CD4-positive, alpha-beta T cell (primary cell): ENCODE measurements at places on chromosomes 11 and 22.

DNA sequence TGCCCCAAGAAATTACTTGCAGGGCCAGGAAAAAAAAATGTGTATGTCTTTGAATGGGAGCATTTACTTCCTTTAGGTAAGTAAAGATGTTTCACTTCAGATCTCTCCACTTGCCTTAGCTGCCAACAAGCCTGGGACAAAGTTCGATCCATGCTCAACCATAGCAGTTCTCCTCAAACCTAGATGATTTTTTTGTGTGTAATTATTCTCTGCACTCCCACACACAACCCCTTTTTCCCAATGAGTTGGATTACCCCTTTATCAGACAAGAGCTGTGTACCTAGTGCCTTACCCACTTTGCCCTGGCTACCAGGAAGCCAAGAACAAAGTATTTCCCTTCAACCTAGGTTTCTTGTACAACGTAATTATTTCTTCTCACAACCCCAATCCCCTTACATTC is 35.6 kb downstream of the TPBGL start:
- H3K27ac ChIP-seq, result peak overlapping the region; percentile 91
- peaks cover 90% of the 10 kb centered on the region for H3K4me1 ChIP-seq
- H3K4me3 ChIP-seq, result no peak overlapping the region

DNA sequence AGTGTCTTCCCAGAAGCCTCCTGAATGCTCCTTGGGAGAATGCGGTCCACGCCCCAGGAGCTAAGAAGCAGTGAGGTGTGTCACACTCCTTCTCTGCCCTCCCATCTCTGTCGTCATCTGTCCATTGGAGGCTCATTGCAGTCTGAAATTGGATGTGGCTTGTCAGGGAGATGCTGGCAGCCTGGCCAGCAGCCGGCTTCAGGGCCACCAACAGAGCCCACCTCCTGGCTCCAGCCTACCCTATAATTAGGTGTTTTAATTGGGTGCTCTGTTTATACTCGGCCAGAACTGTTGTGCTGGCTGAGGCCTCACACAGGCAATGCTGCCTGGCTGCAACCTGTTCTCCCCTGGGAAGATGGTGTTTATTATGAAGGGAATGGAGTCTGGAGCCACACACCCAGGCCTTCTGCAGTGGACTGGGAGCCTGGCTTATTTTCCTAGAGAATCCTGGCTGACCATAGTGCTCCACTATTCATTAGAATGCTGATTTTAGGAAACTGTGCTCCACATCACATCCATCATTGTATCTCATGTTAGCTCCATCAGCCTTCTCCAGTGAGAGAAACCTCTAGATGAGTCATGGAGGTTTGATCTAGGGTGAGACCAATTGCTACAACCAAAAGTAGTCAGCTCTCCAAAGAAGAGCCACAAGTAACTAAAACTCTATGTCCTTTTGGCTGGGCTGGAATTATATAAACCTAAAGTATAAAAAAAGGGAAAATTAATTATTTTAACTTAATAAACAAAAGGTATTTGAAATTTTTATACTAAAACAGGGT is 86.8 kb upstream of the CRTAM start:
- no peak overlapping the region for H3K27ac ChIP-seq
- no peaks in the 10 kb centered on the region for H3K36me3 ChIP-seq
- no peaks in the 10 kb centered on the region for H3K27me3 ChIP-seq
- H3K4me1 ChIP-seq, result peaks cover 68% of the 10 kb centered on the region

GRCh38 chr11:102611291-102611690 is 13.8 kb downstream of the MMP20 start:
- peaks cover 3% of the 10 kb centered on the region for H3K4me1 ChIP-seq
- H3K27ac ChIP-seq, result no peak overlapping the region
- no peaks in the 10 kb centered on the region for H3K27me3 ChIP-seq
- no peak for DNase-seq
- no peak overlapping the region for H3K4me3 ChIP-seq
- H3K36me3 ChIP-seq, result no peaks in the 10 kb centered on the region

- H3K4me3 ChIP-seq, result no peak overlapping the region
- no peaks in the 10 kb centered on the region for H3K4me1 ChIP-seq
- H3K36me3 ChIP-seq, result no peaks in the 10 kb centered on the region
- DNase-seq, result no peak
These were observed 532.1 kb downstream of the BUD13 start for GRCh38 chr11:116240710-116241109.

DNA sequence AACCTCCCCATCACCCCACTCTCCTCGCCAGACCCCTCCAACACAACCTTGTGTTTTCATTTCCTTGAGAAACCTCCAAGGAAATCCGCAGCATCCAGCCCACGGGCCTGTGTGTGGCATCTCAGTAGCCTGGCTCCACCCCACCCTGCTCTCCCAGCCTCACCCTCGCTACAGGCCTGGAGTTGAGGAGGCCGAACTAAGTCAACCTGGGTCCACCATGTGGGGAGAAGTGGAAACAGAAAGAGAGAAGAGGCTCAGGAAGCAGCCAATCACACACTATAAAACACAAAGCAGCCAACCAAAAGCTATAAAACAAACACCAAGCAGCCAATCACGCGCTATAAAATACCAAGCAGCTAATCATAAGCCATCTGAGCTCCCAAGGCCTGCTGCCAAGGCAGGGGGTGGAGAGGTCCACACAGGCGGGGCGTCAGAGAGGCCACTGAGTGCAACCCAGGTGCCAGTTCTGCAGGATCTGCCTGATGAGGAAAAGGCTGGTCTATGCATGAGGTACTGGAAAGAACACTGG is 72.0 kb downstream of the MICAL3 start:
- no peaks in the 10 kb centered on the region for H3K4me1 ChIP-seq
- no peaks in the 10 kb centered on the region for H3K36me3 ChIP-seq
- H3K27me3 ChIP-seq, result no peaks in the 10 kb centered on the region
- no peak for DNase-seq
- no peak overlapping the region for H3K4me3 ChIP-seq
- H3K27ac ChIP-seq, result no peak overlapping the region

DNA sequence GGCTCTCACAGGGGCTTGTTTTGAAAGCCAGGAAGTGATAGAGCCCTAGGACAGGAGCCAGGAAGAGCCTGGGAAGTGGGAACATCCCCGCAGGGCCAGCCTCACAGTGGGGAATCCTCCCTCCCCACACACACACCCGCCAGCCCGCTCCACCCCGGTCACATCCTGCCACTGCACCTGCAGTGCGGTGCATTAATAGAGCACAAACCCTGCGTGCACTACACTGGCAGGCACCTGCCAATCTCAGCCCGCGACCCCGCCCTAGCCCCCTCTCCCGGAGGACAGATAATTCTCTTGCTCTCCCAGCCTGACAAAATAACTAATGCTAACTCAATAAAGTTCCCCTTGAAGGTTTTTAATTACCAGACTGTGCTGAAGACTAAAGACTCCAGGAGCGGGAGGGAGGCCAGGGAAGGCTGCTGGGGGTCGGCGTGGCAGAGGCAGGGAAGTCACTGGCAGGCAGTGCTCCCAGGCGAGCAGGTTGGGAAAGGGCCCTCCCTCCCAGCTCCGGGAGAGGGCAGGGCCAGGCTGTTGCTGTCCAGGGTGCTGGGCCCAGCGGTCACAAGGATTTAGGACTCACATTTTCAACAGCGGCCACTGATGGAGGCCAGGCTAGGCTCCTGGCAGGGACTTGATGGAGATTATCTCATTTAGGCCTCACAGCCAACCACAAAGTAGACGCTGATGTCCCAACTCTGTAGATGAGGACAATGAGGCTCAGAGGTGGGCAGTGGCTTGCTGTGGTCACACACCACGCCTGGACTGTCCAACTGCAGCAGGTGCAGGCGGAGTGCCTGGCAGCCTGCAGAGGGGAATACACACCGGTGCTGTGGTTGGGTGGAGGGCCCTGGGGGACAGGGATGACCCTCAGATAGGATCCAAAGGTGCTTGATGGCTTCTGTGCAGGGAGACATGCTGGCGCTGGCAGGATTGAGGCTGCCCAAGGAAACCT is 23.9 kb upstream of the TCF20 start:
- DNase-seq, result peak; percentile 38
- H3K27ac ChIP-seq, result no peak overlapping the region
- no peak overlapping the region for H3K4me3 ChIP-seq
- peaks cover 62% of the 10 kb centered on the region for H3K4me1 ChIP-seq
- H3K27me3 ChIP-seq, result no peaks in the 10 kb centered on the region
- no peaks in the 10 kb centered on the region for H3K36me3 ChIP-seq

DNA sequence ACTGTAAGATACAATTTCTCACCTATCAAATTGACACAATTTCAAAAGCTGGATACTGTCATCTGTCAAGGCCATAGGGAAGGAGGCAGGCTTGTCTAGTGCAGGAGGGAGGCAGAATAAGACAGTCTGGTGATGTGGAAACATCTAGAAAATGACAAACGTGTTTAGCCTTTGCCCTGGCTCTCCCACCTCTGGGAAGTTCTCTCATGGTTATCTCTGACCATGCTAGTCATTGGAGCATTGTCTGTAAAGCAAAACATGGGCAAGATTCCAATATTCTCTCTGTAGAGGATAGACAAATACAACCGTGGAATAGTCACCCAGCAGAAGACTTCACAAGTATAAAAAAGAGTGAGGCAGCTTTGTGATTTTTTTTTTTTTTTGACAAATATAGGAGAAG is 9.1 kb upstream of the SERHL2 start:
- no peaks in the 10 kb centered on the region for H3K36me3 ChIP-seq
- H3K4me3 ChIP-seq, result no peak overlapping the region
- H3K4me1 ChIP-seq, result no peaks in the 10 kb centered on the region
- no peak for DNase-seq
- H3K27me3 ChIP-seq, result no peaks in the 10 kb centered on the region

DNA sequence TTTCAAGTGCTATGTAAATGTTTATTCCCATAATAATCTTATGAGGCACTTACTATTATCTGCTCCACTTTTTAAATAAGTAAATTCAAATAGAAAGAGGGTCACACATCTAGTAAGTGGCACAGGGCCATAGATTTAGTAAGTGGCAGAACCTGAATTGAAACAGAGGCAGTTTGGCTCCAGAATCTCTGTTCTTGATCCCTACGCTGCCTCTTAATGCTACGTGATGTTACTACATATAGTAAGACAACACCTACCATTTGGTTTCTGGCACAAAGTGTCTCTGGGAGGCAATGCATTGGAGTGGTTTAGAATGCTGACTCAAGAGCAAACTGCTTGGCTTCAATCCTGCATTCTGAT is 1018.3 kb downstream of the DLG2 start:
- H3K36me3 ChIP-seq, result no peaks in the 10 kb centered on the region
- no peaks in the 10 kb centered on the region for H3K27me3 ChIP-seq
- no peaks in the 10 kb centered on the region for H3K4me1 ChIP-seq
- no peak overlapping the region for H3K27ac ChIP-seq

DNA sequence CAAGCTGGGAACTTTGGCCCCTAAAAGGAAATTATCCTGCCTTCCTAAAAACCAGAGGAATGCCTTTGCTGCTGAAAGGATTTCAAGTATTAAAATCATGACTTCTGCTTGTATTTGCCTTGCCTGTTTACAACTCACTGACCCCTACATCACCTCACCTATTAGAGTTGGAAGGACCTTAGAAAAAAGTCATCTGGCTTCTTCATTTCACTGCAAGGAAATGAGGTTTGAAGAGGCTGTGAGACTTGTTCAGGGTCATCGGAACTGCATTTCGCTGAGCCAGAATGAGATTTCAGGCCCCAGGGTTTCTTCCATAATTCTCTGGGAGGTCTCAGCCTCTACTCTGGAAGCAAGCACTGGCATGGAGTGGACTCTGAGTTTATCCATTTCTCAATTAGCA is 304.1 kb downstream of the BUD13 start:
- DNase-seq, result no peak
- H3K4me1 ChIP-seq, result no peaks in the 10 kb centered on the region

DNA sequence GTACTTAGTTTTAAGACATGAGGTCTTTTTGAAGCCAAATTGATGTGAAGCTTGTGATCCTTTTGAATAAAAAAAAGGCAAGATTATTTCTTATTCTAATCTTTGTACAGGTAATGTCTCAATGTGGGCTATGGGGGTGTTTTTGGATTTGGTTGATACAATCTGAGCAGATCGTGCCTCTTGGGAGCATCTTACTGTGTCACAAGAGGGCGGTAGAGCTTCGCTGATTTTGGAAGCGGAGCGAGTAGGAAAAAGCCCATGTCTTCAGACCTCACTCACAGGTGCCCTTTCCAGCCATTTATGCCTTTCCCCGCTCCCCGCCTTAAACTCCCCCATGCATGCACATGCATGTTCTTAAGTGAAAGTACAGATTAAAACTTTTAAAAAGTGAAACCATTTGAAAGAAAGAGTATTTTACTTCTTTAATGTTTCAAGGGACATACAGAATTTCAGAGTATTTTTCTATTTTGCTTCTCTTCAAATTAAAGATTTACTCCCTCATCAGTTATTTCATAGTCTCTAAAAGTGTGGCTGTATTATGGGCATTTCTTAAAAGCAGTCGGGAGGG is 18.8 kb downstream of the DDX25 start:
- DNase-seq, result peak; percentile 67
- no peaks in the 10 kb centered on the region for H3K36me3 ChIP-seq

GRCh38 chr11:107916671-107917241 is 11.5 kb upstream of the RAB39A start:
- DNase-seq, result no peak
- H3K4me1 ChIP-seq, result no peaks in the 10 kb centered on the region
- no peak overlapping the region for H3K27ac ChIP-seq

DNA sequence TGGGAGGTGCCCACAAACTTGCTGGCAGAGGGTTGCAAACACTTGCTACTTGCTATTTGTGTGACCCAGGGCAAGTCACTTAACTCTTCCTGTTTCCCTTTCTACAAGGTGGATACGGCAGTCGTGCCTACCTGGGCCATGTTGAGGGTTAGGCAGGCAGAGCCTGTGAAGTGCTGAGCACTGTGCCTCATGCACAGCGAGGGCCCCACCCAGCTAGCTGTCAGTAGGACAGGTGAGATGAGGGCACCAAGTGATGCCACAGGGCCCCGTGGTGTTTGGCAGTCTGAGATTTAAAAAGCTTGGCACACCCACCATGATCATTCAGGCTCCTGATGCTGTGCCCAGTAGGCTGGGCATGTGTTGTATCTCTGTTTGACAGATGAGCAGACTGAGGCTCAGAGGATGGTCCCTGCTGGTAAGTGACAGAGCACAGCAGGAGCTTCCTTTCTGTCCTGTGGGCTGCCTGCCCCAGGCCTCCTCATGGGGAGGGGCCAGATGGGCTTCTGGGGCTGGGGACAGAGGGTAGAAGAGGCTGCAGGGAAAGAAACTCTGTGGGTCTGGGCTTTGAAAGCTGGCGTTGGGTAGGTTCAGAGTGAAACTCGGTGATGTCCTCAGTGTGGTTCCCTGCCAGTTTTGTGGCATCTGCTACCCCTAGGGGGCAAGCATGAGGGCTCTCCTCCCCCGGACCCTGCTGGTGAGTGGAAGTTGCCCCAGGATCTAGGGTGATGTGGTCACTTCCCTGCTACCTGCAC is 59.3 kb downstream of the TSPAN18 start:
- H3K4me1 ChIP-seq, result peaks cover 14% of the 10 kb centered on the region
- H3K36me3 ChIP-seq, result no peaks in the 10 kb centered on the region
- no peak overlapping the region for H3K27ac ChIP-seq
- H3K27me3 ChIP-seq, result no peaks in the 10 kb centered on the region
